ENCODE measurements at places on chromosomes 13 and 19.

DNA sequence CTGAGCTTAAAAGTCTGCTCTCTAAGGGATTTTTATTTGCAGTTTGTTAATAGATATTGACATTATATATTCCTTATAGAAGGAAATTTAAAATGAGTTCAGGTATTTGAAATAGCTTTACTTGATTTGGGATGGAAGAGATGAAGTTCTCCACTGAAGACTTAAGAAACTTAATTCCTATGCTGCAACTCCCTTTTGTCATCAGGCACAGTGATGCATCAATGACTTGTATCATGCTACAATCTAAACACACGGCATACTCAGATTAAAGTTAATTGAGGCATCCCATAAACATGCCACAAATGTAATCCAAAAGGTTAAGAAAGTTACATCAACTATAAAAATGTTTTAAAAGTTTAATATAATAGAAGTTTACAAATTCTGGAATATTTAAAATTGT, 109.0 kb downstream of the STARD13 start:
- no peaks in the 10 kb centered on the region for H3K27me3 ChIP-seq
- H3K27ac ChIP-seq, result no peak overlapping the region
- H3K4me1 ChIP-seq, result no peaks in the 10 kb centered on the region
- DNase-seq, result no peak
- no peak overlapping the region for H3K4me3 ChIP-seq

- peaks cover 8% of the 10 kb centered on the region for H3K4me1 ChIP-seq
- no peaks in the 10 kb centered on the region for H3K36me3 ChIP-seq
Measured at GRCh38 chr13:67045357-67045756, 184.8 kb downstream of the PCDH9 start.

DNA sequence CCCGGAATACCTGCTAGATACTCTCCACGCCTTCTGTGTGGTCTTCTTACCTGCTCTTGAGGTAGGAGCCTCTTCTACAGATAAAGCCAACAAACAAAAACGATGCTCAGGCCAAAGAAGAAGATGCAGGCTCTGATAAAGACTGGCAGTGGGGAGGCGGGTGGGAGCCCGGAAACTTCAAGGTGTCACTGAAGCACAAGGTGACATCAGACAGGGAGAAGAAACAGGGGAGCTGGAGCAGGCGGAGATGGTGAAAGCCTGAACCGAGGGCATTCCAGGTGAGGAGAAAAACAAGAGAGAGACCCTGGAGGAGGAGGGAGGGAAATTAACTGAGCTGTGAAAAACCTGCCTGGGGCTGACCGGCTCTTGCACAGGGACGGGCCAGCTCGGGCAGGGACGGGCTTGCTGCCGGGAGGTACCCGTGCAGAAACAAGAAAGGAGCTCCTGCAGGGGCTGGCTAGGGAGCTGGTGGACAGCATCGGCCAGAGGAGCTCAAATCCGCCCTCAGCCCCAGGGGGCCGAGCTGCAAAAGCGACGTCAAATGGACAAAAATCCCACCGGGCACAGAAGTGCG, 19.0 kb downstream of the GNG7 start:
- DNase-seq, result no peak
- no peaks in the 10 kb centered on the region for H3K27me3 ChIP-seq
- no peak overlapping the region for H3K27ac ChIP-seq

GRCh38 chr13:67935626-67936025, 705.5 kb upstream of the PCDH9 start:
- H3K27ac ChIP-seq, result no peak overlapping the region
- no peaks in the 10 kb centered on the region for H3K27me3 ChIP-seq
- no peaks in the 10 kb centered on the region for H3K36me3 ChIP-seq
- no peak overlapping the region for H3K4me3 ChIP-seq

DNA sequence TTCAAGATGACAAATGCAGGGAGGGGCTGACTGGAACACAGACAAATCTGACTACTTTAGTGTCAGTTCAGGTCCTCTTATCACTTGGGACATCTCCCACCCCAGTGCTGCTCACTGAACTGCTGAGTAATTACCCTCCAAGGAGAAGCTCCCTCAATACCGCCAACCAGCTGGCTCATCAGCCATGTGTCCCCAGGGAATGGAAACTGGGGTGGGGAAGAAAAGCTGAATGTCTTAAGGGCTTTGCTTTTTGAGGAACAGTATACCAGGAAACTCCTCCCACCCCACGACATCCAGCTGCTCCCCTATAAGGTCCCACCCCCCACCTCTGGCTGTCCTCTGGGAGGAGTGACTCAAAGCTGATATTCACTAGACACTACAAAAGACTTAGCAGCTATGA, 2.0 kb downstream of the ZNF823 start:
- DNase-seq, result no peak
- H3K27ac ChIP-seq, result no peak overlapping the region
- no peaks in the 10 kb centered on the region for H3K27me3 ChIP-seq
- peaks cover 24% of the 10 kb centered on the region for H3K4me1 ChIP-seq
- H3K4me3 ChIP-seq, result peak overlapping the region; percentile 99

GRCh38 chr19:5250127-5250659, 90.4 kb downstream of the PTPRS start:
- peaks cover 30% of the 10 kb centered on the region for H3K36me3 ChIP-seq
- peaks cover 18% of the 10 kb centered on the region for H3K4me1 ChIP-seq
- no peak overlapping the region for H3K4me3 ChIP-seq
- no peaks in the 10 kb centered on the region for H3K27me3 ChIP-seq

DNA sequence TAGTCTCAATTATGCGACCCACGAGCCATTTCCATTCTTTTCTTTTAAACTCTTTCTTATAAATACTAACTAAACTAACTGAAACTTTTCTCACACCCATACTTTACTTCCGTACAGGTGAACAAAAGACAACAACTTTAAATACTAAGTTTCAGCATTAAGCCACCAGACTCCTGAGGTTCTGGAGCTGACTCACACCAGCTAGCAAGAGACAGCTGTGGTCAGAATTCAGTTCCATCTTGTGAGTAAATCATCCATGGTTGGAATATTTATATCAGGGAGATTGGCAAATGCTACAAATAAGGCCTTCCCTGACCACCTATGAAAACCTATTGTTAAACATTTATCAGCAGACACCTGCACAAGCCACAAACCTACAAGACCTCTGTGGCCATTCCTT, 897.0 kb downstream of the EFNB2 start:
- no peak overlapping the region for H3K27ac ChIP-seq
- H3K4me1 ChIP-seq, result peaks cover 4% of the 10 kb centered on the region
- no peak overlapping the region for H3K4me3 ChIP-seq
- H3K27me3 ChIP-seq, result no peaks in the 10 kb centered on the region
- no peaks in the 10 kb centered on the region for H3K36me3 ChIP-seq

GRCh38 chr13:36347531-36348210, 1.5 kb upstream of the SPART start:
- no peaks in the 10 kb centered on the region for H3K27me3 ChIP-seq
- no peak for DNase-seq
- peaks cover 33% of the 10 kb centered on the region for H3K4me1 ChIP-seq
- H3K36me3 ChIP-seq, result no peaks in the 10 kb centered on the region

DNA sequence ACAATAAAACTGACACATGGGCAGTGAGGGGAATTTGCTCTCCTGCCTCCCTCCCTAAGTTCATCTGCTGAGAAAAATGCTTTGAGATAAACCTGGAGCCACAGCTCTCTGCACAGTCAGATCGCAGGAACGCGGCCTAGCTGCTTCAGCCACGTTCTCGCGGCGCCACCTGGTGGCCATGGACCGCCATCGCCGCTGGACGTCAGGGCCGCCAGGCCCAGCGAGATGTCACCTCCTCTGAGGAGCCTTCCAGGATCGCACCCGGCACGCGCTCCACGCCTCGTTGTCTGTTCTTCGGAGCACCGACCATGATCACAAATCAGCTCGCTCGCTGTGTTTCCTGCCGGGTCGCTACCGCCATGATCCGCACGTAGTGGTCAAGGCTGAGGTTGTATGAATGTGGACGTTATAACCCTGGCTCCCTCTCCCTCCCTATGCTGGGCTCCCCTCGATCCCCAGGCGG, 20.6 kb upstream of the USP29 start:
- H3K4me1 ChIP-seq, result no peaks in the 10 kb centered on the region
- DNase-seq, result peak; percentile 21
- H3K4me3 ChIP-seq, result no peak overlapping the region
- no peaks in the 10 kb centered on the region for H3K27me3 ChIP-seq
- peaks cover 12% of the 10 kb centered on the region for H3K36me3 ChIP-seq
- no peak overlapping the region for H3K27ac ChIP-seq

DNA sequence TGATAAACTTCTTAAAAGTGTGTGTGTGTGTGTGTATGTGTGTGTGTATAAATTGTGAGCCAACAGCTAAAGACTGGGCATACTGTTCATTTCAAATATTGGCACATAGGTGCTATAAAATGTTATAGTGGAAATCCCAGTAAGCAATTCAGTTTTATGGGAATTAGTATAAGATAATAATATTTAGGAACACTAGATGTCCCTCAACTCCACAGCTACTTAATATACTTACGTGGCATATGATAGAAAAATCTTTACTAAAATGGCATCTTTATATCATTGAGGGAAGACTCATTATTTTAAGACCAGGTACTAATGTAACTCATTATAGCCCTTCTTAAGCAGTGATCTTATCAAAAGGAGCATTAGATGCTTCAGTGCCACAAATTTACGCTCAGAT, 266.2 kb downstream of the MAB21L1 start:
- H3K27ac ChIP-seq, result no peak overlapping the region
- no peak overlapping the region for H3K4me3 ChIP-seq
- H3K4me1 ChIP-seq, result no peaks in the 10 kb centered on the region
- H3K36me3 ChIP-seq, result peaks cover 2% of the 10 kb centered on the region
- DNase-seq, result no peak

- H3K36me3 ChIP-seq, result peaks cover 22% of the 10 kb centered on the region
- no peaks in the 10 kb centered on the region for H3K27me3 ChIP-seq
- no peak overlapping the region for H3K27ac ChIP-seq
- peaks cover 50% of the 10 kb centered on the region for H3K4me1 ChIP-seq
Measured at GRCh38 chr13:114038211-114038613, 64.3 kb upstream of the C13orf46 start.

DNA sequence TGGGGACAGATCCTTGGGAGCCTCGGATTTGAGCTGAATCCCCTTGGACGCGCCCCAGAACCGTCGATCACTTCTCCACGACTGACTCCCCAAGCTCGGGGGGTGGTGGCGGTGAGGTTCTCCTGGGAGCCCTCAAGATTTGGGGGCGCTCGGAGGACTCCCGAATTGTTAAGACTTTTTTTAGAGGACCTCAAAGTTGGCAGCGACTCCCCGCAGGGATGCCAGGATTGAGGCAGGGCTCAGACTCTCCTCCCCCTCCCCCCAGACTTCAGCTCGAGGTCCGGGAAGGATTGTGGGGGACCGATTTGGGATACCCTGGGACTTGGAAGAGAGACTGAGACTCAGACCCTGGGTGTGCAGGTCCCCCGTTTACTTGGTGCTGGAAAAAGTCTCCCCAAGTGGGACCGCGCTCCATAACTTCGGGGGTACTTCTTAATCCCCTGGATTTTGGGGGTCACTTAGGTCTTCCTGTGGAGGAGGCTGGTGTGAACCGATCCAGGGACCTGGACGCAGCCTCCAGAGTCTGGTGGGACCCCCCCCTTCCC, 665 bp downstream of the VASP start:
- no peak overlapping the region for H3K27ac ChIP-seq
- H3K27me3 ChIP-seq, result peaks cover 8% of the 10 kb centered on the region
- H3K4me3 ChIP-seq, result peak overlapping the region; percentile 96
- no peaks in the 10 kb centered on the region for H3K36me3 ChIP-seq
- peaks cover 14% of the 10 kb centered on the region for H3K4me1 ChIP-seq
- no peak for DNase-seq

DNA sequence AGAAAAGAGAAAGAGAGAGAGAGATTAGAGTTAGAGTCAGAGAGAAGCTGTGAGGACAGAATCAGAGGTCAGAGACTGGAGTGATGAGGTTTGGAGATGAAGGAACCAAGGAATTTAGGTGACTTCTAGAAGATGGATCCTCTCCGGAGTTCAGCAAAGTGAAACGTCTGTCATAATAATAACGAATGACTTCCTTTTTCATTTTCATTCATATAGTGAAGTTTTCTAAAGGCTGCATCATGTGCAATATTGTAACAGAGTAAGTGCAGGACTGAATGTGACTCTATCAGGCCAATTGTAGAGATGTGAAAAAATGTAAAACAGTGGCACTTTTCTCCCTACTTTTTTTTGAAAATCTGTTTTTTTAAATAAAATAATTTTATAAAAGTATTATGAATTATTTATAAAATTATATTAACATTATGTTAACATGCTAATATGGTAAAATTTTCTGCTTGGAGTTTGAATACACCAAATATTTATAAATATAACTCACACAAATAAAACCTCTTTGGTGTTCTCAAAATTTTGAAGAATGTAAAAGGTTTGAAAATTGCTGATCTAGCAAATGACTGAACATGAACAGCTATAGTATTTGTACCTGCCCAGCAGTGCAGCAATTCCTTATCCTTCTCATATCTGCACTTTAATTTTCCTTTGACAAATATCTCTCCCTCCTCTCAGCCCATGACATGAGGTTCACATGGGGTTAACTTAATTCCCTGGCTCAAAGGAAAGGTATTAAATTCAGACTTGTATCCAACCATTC, 4.2 kb upstream of the TNFSF11 start:
- peaks cover 32% of the 10 kb centered on the region for H3K27me3 ChIP-seq
- no peak overlapping the region for H3K27ac ChIP-seq
- H3K4me1 ChIP-seq, result peaks cover 3% of the 10 kb centered on the region
- DNase-seq, result no peak
- no peak overlapping the region for H3K4me3 ChIP-seq

All from neural crest cell (in vitro differentiated cells).